ENCODE measurements at places on chromosomes 11 and 22.

GRCh38 chr11:43579171-43579918 lies 101.2 kb upstream of the HSD17B12 start:
- peak; percentile 76 for DNase-seq

GRCh38 chr11:105315287-105315686 lies 175.7 kb upstream of the CARD18 start:
- no peak for DNase-seq

DNA sequence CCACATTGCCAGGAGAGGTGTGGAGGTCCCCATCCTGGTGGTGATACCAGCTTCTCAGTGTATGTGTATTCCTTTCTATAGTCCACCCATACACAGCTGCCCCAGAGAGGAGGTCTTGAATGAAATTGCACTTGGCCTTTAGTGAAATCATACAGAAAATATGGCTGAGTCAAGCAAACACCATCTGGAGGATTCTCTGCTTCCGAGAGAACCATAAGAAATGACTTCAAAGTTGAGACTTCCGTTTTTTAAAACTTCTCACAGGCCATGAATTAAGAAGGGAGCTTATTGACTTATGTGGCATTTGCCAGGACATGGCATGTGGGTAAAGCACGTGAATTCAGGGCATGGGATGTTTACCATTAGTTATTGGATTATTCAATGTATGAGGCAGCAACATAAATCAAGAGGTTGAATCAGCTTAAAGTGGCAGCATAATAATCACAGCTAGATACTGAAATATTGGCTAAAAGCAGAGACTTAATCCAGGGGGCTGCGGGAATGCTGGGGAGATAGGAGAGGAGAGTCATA lies 119.1 kb upstream of the MTNR1B start:
- DNase-seq: no peak

DNA sequence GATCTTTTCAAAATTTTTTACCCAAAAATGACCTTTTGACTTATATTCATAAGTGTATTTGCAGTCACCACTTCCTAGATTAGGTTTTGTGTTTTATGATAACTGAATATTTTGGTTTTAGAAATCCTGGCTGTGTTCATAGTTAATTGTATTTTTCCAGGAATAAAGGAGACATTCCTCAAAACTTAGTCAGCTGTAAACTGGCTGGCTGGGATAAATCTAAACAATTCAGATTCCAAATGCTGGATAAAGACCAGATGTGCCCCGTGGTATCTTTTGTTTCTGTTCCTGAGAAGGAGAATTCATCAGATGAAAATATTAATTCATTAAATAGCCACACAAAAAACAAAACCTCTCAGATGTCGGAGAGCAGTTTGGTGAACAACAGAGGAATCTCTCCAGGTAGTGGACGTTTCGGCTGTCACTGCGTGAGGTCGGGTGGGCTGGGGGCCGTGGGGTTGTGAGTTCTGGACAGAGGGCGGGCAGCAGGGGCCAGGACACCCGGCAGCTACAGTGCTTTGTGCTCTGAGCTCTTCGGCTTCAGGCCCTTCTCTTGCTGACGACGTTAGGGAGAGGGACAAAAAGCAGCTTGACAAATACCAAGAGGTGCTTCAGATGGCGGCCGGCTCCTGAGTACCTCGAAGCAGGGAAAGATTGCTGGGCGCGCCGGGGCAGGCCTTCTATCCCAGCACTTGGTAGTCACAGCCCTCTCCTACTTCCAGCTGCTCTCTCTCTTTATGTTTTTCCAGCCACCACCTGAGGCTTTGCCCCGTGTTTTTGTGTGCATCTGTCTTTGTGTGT lies 24.6 kb downstream of the MOV10L1 start:
- no peak for DNase-seq

DNA sequence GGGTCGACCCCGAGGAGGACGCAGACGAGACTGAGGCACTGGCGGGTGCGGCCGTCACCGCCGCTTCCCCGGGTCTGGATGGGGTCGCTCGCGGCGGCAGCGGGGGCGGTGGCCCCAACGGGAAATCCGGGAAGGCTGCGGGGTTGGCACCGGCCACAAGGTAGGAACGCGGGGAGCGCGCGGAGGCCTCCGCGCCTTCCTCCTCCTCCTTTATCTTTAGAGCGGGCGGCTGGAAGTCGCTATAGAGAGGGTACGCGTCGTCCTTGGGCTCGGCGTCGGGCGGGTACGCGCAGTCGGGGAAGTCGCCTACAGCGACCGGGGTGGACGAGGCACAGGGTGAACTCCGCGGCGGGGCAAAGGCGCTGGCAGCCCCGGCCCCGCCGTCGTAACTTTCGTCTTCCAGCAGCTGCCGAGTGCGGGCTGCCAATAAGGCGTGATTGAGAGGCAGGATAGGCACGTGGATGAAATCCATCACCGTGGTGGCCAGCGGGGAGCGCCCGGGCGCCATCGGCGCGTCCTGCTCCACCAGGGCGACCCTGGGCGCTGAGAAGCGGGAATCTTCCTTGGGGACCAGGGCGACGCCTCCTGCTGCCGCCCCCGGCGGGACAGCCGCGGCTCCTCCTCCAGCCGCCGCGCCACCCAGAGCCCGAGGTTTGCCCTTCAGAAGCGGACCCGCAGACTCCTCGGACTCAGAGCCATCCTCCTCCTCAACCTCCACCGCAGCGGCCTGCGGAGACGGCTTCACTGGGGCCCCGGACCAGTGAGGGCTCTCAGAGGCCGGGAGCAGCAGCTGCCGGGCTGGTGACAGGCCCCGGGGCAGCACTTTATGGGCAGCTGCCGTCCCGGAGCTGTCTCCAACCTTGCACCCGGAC lies 1.7 kb downstream of the PGR start:
- DNase-seq: peak; percentile 20

DNA sequence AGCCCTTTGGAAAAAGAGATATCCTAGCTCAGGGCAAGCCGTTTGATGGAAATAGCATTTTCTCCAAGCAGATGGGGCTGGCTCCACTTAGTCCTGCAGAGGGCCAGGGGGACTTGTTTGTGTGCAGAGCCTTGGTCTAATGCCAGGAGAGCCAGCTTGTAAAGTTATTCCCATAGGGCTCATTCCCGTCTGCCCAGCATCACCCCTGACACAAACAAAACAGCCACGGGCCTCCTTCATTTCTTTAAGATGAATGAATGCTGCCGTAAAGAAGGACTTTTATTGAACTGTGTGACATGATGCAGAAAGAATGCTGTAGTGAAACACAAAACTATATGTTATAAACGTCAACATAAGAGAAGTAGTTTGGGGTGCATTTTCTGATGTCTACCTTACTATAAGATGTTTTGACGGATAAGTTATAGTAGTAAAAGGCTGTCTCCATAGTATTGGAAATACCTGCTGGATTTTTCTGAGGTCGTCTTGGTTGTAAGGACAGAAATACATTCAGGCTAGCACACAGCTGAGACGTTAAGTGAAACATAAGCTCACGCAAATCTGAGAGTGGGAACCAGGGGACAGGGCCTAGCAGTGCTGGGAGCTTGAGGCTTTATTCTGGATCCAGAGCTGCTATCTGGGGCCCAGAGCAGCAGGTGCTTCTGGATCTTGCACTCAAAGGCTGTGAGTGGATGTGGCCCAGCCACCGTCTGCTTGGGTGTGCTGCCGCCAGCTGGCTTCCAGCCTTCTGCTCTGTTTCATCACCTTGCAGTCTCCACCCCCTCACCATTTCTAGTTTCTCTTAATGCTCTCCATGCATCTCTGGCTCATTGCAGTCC lies 53.3 kb downstream of the NCAM1 start:
- DNase-seq: no peak

DNA sequence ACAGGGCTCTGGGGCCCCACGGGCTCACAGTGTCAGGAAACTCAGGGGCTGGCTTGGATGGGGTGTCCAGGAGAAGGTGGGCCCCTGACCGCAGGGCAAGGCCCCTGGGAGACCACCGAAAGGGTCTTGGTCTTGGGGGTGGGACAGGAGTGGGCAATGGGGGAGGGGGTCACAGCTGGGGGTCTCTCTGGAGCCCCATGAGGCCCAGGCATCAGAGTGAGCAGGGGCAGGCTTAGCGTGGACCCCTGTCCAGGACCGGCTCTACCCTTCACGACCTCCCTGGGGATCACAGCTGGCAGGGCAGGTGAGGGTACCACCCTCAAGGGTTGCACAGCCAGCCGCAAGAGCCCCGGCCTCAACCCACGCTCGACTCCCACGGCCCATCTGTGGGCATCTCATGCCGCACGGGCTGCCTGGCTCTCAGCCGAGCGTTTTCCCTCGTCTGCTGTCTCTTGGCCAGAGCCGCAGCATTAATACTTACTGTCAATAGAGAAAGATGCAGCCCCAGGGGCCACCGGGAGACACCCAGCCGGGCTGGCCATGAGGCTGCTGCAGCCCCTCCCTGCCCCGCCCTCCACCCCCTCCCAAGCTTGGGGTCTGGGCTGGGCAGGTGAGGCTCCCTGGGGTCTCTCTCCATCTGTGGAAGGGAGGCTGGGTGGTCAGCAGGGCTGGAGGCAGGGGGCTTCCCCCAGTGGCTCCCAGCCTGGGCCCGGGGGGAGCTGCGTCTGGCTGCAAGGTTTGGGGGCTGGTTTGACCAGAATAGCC lies 662 bp downstream of the MUC5B start:
- no peak for DNase-seq

- DNase-seq: no peak
Observed at GRCh38 chr11:108958368-108959104, 293.7 kb downstream of the DDX10 start.

DNA sequence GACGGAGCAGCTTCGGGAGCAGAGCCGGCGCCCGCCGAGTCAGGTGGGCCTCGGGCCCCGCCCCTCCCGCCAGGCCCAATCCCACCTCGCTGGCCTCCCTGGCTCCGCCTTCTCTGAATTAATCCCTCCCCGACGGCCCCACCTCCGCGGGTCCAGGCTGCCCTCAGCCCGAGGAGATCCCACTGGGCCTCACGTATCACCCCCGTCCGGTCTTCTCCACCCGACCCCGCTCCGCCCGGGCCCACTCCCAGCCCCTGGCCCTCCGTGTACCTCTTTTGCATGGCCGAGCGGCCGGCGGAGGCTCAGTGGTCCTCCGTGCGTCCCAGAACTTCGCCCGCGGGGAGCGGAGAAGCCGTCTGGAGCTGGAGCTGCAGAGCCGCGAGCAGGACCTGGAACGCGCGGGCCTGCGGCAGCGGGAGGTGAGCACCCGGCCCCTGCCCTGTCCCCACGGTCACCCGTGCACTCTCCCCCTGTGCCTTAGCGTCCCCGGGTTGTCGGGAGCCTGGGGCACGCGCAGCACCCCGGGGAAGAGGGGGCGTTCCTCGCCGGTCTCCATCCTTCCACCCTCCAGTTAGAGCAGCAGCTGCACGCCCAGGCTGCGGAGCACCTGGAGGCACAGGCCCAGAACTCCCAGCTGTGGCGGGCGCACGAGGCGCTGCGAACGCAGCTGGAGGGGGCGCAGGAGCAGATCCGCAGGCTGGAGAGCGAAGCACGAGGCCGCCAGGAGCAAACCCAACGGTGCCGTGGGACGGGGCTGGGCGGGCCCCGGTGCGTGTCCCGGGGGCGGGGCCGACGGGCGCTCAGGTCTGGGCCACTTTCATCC lies 2.2 kb upstream of the CD151 start:
- DNase-seq: peak; percentile 88

DNA sequence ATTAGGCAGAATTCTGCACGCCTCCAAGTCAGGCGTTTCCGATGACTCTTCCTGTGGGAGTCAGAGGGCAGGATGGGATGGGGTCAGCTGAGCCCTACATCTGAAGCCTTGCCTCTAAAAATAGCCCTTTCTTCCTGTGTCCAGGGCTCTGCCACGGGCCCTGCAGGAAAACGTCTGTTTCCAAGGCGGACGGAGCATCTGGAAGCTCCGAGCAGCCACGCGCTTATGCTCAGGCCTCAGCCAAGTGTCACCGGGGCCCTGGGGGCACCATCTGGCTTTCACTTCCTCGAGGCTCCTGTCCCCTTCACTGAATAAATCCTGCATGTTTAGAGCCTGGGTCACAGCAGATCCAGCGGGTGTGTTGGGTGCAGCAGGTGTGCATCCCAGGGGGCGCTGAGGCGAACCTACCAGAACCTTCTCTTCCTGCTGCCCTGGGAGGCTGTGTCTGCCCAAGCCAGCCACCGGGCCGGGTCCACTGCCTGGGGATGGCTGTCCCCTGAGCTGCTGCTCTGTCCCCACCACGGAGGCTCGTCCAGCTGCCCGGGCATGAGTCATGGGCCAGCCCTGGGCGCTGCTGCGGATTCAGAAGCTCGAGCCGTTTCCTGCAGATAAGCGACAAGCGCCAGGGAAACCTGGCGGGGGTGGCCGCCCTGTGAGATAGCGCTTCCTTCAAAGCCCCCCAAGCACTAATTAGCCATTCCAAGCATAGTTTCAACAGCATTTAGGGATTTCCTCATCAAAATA lies 32.0 kb upstream of the LINC01488 start:
- peak; percentile 95 for DNase-seq

GRCh38 chr22:36771356-36772063 lies 4.4 kb downstream of the IFT27 start:
- DNase-seq: no peak

GRCh38 chr22:49197986-49198704 lies 629.5 kb downstream of the BRD1 start:
- no peak for DNase-seq

- no peak for DNase-seq
Observed at GRCh38 chr11:36463781-36464180, 46.3 kb downstream of the TRAF6 start.

GRCh38 chr22:19143967-19144400 lies 467 bp downstream of the ESS2 start:
- peak; percentile 67 for DNase-seq

DNA sequence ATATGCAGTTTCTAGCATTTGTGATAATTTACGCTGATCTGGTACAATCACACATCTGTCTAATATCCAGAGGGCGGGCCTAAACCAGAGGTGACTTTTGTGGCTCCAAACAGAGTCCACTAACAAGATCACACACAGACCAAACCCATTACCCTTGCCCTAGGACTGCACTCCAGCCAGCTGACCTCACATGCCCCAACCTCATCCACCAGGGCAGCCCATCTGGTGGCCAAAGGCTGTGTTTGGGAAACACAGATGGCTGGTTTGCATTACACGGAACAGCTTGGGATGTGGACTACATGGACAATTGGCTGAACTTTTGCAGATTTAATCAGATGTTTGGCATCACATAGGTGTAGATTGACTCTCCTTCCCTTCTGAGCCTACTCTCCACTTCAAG lies 228.2 kb downstream of the GRIK4 start:
- no peak for DNase-seq

GRCh38 chr22:42721045-42721434 lies 370 bp upstream of the A4GALT start:
- no peak for DNase-seq

- no peak for DNase-seq
Observed at GRCh38 chr11:7906481-7906880, 24.6 kb downstream of the OR10A6 start.

GRCh38 chr11:130118165-130118564 lies 41.4 kb upstream of the ST14 start:
- no peak for DNase-seq

DNA sequence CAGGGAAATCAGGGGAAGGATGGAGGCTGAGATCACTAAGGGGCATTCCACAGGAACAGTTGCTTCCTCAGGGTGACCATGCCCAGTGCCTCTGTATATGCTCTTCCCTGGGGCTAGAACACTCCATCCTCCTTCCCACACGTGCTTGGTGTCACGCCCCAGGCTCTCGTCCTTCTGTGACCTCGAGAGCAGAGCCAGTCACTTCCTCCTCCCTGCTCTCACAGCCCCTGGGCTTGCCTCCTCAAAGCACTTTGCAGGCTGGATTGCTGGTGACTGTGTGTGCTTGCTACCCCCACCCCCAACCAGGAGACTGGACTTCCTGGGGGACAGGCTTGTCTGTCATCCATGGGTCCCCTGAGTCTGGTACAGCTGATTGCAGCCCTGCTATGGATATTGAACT lies 56.5 kb upstream of the AMPD3 start:
- DNase-seq: peak; percentile 45

- no peak for DNase-seq
Observed at GRCh38 chr11:35997902-35998520, 54.1 kb downstream of the LDLRAD3 start.
